ENCODE measurements at places on chromosomes 11 and 22. TPM values are rescaled to one million over a fixed set of nuclear protein-coding genes. Genes with fewer than 3 reads are reported as not detected.

CAVIN3 gene
- total RNA-seq = 303 TPM

LRRC56 gene
- 0.41 TPM for total RNA-seq

POLD4 gene
- 145 TPM for total RNA-seq

OVCH2 gene
- 1.2 TPM for total RNA-seq

SLC22A6 gene
- not detected for total RNA-seq

FGF4 gene
- not detected for total RNA-seq

TMEM218 gene
- 17.7 TPM for total RNA-seq

BTBD18 gene
- not detected for total RNA-seq

TUB gene
- total RNA-seq = 8.9 TPM

WT1 gene
- total RNA-seq = 1.1 TPM

SSTR3 gene
- not detected for total RNA-seq

RNF121 gene
- total RNA-seq = 74.6 TPM

KCNJ5 gene
- 3.5 TPM for total RNA-seq

SAA4 gene
- total RNA-seq = not detected

USP35 gene
- 44.1 TPM for total RNA-seq

RFPL2 gene
- total RNA-seq = not detected

ANO9 gene
- 0.68 TPM for total RNA-seq

OTOG gene
- total RNA-seq = not detected

MS4A5 gene
- not detected for total RNA-seq

DKK3 gene
- 847 TPM for total RNA-seq

PANX1 gene
- 49.2 TPM for total RNA-seq

GGT1 gene
- 3.4 TPM for total RNA-seq

SMIM35 gene
- total RNA-seq = not detected

FAT3 gene
- total RNA-seq = 20.8 TPM

OR52A1 gene
- not detected for total RNA-seq

PHLDB1 gene
- 206 TPM for total RNA-seq

POGLUT3 gene
- 60.1 TPM for total RNA-seq

NCR3LG1 gene
- total RNA-seq = 4.2 TPM

BIK gene
- total RNA-seq = not detected

OMP gene
- not detected for total RNA-seq

C11orf68 gene
- 27.9 TPM for total RNA-seq

C22orf31 gene
- total RNA-seq = not detected

SYT7 gene
- 2.6 TPM for total RNA-seq

ZP1 gene
- not detected for total RNA-seq

RAG2 gene
- total RNA-seq = not detected

MS4A7 gene
- total RNA-seq = 81.8 TPM

PTPRJ gene
- total RNA-seq = 20.9 TPM

LMO1 gene
- total RNA-seq = not detected

GNAZ gene
- total RNA-seq = 3.9 TPM

MRGPRD gene
- total RNA-seq = not detected

FDX1 gene
- total RNA-seq = 16.9 TPM

MRPL23 gene
- total RNA-seq = 136 TPM

CD81 gene
- total RNA-seq = 842 TPM

CXCR5 gene
- total RNA-seq = not detected
